ENCODE measurements at places on chromosomes 3 and 15. TPM values are rescaled to one million over a fixed set of nuclear protein-coding genes. Genes with fewer than 3 reads are reported as not detected.

NGRN gene
- 65.2 TPM for total RNA-seq

FOXB1 gene
- not detected for total RNA-seq

GOLGA8J gene
- total RNA-seq: not detected

LACTB gene
- 31.4 TPM for total RNA-seq

NT5DC2 gene
- total RNA-seq: 205 TPM

NEO1 gene
- 17.6 TPM for total RNA-seq

NR1D2 gene
- total RNA-seq: 7.5 TPM

TF gene
- total RNA-seq: not detected

TRPM1 gene
- total RNA-seq: not detected

C3orf20 gene
- not detected for total RNA-seq

CCR2 gene
- total RNA-seq: not detected

CHRNA5 gene
- 1.2 TPM for total RNA-seq

RLBP1 gene
- not detected for total RNA-seq

ST8SIA2 gene
- not detected for total RNA-seq

ADGRG7 gene
- total RNA-seq: not detected

ABTB1 gene
- total RNA-seq: 8.1 TPM

PSMD2 gene
- 686 TPM for total RNA-seq

ZNF860 gene
- 0.53 TPM for total RNA-seq

IQCF5 gene
- not detected for total RNA-seq

FBXL22 gene
- 0.58 TPM for total RNA-seq

DNAH12 gene
- not detected for total RNA-seq

CHRNA3 gene
- not detected for total RNA-seq

Data from myometrial cell (primary cell).